ENCODE measurements at places on chromosomes 3 and 15.

- no peak for DNase-seq
These were observed 77.3 kb downstream of the CNTN3 start for GRCh38 chr3:74537164-74537563.

- DNase-seq: no peak
These were observed 538.1 kb upstream of the TBL1XR1 start for GRCh38 chr3:177735431-177735830.

GRCh38 chr3:33646406-33646805 is 71.6 kb downstream of the CLASP2 start:
- no peak for DNase-seq

GRCh38 chr15:85620690-85621049 is 174.1 kb downstream of the KLHL25 start:
- DNase-seq: no peak

DNA sequence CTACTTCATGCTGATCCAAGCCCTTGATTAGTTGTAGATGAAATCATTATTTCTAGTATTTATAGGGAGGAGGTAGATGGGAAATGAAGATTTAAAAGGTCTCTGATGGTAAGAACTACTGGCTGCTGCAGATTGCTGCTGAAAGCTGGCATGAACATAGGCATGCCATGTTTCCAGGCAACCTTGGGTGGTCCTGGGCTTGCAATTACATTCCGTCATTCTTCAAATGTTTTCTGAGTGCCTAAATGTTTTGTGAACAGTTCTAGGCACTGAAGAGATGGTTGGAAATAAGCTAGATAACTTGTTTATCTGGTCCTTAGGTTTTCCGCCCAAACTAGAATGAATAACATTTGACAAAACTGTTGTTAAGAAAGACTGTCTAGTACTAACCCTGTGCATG is 95.8 kb downstream of the KCNAB1 start:
- DNase-seq: no peak

GRCh38 chr3:178304758-178305467 is 231.3 kb upstream of the KCNMB2 start:
- no peak for DNase-seq

DNA sequence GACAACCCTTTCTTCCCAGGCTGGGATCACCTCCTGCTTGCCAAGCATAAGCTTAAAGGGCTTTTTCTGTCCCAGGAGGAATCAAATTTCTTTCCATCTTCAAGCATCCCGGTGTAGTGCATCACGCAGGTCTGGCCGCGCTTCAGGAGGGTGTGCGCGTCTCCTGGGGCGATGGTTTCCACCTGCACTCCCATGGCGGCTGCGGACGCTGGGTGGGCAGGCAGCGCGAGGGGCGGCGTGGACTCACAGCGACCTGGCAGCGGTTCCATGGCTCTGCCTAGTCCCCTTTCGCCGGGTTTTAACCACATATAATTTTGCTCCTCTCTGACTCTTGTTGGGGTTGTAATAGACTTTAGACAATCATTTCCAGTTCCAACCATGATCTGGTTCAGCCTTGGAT is 10.6 kb upstream of the TM4SF4 start:
- no peak for DNase-seq

DNA sequence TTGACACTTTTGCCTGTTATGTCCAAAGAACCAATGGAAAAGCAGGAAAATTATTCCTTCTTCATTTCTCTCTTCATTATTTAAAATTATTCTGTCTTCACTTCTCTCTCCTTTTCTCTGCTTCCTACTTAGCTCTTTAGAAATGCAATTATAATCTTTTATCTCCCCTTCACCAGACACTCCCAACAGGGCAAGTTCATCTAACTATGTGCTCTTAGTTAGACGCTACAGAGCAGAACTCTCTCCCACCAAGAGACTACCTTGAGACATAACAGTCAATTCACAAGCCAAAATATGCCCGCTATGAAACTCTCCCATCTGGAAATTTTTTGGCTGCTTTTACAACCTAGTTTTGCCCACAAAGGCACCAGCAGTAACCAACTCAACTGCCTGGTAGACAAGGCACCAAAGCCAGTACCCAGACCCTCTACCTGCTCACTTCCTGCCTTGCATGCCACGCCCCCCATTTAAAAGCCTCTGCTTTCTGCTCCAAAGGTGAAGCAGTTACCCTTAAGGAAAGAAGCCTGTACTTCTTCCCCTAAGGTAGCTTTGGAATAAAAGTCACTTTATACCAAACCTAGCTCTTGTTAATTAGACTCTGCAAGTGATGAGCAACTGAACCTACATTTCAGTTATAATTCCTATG is 28.1 kb downstream of the CCRL2 start:
- no peak for DNase-seq

DNA sequence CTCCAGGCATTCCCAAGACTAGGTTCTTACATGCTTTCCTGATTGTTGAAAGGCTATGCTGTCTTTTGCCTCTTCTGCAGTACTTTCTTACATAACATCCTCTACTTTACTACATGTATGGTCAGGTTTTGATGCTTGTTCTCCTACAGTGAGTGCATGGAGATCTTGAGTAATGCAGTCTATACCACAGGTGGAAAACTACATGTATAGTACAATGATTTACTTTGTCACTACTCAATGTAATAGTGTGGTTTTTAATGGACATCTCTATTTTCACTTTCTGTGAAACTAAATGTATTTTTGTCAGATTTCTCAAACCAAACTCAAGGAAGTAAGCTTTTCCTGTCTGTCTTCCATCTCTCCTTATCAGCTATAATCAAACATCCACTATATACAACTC is 657.0 kb downstream of the TUSC7 start:
- DNase-seq: no peak

- no peak for DNase-seq
These were observed 420.8 kb downstream of the CNTN6 start for GRCh38 chr3:1513662-1514061.

- DNase-seq: no peak
These were observed 477.1 kb upstream of the KCNMB2 start for GRCh38 chr3:178059119-178059518.

DNA sequence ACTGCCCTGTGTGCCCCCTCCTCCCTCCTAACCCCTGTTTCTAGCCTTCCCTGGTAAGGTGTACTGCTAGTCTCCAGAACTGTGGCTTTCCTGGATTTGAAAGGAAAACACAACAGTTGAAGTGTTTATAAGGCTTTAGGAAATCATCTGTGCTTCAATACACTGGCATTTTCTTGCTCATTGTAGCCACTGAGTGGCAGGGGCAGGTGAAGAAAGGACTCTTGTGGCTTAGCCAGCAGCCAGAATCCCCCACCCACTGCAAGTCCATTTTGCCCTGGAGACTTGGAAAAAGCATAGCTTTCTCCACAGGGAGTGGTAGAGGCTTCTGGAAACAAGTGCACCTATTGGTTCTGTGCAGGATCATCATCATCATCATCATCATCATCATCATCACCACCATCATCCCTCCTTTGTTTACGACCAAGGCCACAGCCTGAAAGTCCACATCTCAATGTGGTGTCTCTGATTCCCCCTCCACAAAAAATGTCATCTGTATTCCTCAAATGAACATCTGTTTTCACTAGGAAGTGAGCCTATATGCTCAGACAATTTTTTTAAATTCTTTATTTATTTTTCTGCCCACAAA is 33.4 kb downstream of the AQP9 start:
- no peak for DNase-seq

DNA sequence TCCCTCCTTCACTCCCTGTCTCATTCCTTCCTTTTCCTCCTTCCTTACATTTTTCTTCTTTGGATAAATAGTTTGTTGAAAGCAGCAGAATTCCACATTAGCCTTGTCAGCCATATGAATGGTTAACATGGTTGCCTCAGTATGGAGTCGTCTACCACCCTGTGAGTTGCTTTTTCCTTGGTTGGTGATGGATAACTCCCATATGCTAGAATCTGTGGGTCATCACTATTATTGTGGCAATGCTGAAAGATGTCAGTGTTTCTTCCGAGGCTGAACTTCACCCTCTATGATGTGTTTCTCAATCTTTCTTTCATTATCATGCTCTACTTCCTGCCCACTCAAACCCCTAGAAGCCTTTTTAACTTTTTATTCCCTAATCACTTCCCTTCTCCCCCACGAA is 481.8 kb upstream of the KCNMB2 start:
- DNase-seq: no peak

GRCh38 chr15:27906802-27907201 is 192.3 kb downstream of the OCA2 start:
- no peak for DNase-seq

DNA sequence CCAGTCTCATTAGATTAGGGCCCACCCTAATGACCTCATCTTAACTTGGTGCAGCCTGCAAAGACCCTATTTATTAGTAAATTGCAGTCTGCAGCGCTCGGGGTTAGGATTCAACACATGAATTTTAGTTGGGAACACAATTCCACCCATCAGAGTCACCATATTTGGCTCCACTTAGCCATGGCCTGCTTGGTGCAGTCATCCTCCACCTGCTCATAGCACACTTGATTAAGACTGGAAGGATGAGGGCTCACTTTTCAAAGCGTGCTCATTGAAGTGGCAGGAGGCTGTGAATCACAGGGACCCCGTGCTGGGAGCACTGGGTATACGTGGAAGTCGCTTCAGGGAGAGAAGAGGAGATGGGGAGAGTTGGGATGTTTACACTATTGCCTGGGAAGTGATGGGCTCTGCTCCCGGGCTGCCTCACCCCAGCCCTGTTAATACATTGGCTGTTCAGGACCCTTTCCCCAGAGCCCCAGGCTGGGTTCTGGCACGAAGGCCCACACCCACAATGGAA is 68.2 kb downstream of the ASB7 start:
- DNase-seq: no peak

DNA sequence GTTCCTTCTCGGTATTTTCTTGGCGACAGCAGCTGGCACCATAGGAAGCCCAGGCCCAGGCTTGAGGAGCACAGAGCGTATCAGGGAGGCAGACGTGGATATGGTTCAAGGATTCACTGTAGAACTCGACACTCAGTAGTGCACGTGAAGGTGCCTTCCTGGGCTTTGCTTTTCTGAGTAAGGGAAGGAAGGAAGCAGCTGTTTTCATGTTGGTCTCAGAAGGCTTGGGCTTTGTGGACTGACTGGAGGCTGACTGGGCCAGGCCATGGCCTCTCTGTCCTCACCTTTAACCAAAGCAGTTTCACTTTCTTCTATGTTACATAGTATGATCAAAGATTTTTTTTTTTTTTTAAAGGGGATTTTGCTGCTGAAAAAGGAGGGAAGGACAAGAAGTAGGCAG is 6.9 kb upstream of the GHRL start:
- DNase-seq: no peak

DNA sequence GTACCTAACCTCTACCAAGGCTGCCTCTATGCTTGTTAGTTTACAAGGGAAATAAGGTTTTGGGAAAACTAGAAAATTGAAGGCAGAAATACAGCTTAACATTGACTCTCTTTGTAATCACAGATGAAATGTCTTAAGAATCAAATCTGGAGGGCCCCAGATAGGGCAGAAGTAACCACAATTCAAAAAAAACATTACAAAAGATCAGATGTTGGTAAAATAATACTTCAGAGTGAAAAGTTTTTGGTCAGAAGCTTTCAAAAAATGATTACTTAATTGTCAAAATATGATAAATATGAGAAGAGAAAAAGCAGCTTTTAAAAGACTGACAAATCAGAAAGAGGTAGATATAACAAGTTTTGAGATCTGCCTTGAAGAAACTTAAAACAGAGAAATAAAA is 425.1 kb upstream of the NECTIN3 start:
- DNase-seq: no peak

DNA sequence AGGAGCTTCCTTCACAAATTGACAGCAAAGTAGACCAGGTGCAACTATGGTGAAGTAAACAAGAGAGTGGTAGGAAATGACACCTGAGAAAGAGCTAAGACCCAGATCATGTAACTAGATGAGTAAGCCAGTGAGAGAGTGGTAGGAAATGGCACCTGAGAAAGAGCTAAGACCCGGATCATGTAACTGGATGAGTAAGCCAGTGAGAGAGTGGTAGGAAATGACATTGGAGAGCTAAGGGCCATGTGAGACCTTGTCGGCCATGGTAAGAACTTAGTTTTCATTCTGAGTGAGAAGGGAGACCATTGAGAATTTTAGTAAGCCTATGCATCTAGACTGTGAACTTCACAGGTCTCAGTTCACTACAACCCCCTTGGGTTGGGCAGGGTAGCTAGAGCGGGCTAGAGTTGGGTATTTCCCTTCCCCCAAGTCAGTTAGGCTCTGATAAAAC is 5.4 kb upstream of the SENP7 start:
- no peak for DNase-seq

- DNase-seq: no peak
These were observed 25.3 kb downstream of the GLCE start for GRCh38 chr15:69185706-69186105.

- DNase-seq: no peak
These were observed 86.3 kb downstream of the P3H2 start for GRCh38 chr3:190034446-190034845.

GRCh38 chr3:28677581-28677980 is 329.0 kb upstream of the AZI2 start:
- no peak for DNase-seq

GRCh38 chr15:29113336-29114220 is 156.0 kb downstream of the NSMCE3 start:
- DNase-seq: no peak

DNA sequence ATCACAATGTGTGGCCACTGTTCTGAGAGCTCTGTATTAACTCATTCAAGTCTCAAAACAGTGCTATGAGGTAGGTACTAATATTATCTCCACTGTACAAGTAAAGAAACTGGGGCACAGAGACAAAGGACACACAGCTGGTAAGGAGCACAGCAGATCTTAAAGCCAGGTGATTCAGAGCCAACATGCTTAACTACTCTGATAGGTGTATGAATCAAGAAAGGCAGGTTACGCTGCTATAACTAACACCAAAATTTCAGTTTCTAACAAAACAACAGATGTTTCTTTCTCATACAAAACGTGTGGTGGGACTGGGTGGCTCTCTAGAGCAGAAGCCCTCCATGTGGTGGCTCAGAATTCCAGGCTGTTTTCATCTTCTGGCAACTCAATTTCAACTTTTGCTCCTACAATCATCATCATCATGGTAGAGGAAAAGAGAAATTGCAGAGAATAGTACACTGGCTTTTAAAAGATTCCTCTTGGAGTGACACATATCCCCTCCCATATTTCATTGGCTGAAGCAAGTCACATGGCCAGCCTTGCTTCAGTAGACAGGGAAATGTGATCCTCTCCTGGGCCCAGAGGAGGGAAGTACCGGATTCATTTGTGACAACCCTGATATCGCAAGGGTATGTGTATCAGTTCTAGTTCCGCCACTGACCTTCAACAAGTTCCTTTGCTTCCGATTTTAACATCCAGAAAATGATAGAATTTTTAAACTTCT is 126.2 kb upstream of the PTX3 start:
- no peak for DNase-seq

- DNase-seq: no peak
These were observed 46.6 kb downstream of the FBLN2 start for GRCh38 chr3:13595485-13595884.

- no peak for DNase-seq
These were observed 18.7 kb downstream of the NR2F2 start for GRCh38 chr15:96349034-96349856.

GRCh38 chr3:69116897-69117296 is 5.5 kb downstream of the LMOD3 start:
- no peak for DNase-seq

GRCh38 chr15:100191161-100191560 is 150.6 kb downstream of the ADAMTS17 start:
- DNase-seq: no peak

- DNase-seq: no peak
These were observed 12.4 kb upstream of the CCDC80 start for GRCh38 chr3:112653209-112653871.

- no peak for DNase-seq
These were observed 1.2 kb upstream of the ITIH4 start for GRCh38 chr3:52831500-52832301.

GRCh38 chr3:27596334-27596841 is 112.2 kb upstream of the SLC4A7 start:
- DNase-seq: no peak

All from activated CD8-positive, alpha-beta memory T cell treated with anti-CD3 and anti-CD28 coated beads for 4 hours (primary cell).